ENCODE measurements at places on chromosomes 2 and 18.

DNA sequence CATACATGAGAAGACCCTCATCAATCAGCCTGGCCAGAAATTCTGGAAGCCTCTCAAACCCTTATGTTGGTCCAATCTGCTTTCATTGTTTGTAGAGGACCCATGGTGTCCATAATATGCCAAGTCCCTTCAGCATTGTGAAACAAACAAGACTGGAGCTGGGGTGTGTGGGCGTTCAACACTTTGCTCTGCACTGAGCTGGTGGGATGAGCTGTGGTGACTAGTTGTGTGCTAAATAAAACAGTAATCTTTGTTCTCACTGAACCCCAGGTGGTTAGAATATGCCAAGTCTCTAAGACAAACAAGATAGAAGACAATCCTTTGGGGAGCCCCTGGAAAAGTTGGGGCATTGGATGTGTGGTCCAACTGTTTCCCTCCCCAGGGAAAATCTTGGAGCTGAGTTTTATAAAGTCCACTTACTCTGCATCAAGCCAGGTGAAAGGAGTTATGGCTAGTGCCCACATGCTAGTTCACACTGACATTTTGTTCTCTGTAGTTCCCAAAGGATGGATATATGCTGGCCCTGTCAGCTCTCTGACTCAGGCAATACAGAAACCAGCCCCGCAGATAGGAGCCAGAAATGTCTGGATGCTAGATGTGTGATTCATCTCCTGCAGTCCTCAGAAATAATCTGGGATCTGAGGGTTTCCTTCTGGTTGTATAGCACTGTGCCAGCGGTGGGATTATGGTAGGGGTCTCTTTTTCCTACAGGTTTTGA lies 260.2 kb downstream of the TMX3 start:
- DNase-seq = no peak

DNA sequence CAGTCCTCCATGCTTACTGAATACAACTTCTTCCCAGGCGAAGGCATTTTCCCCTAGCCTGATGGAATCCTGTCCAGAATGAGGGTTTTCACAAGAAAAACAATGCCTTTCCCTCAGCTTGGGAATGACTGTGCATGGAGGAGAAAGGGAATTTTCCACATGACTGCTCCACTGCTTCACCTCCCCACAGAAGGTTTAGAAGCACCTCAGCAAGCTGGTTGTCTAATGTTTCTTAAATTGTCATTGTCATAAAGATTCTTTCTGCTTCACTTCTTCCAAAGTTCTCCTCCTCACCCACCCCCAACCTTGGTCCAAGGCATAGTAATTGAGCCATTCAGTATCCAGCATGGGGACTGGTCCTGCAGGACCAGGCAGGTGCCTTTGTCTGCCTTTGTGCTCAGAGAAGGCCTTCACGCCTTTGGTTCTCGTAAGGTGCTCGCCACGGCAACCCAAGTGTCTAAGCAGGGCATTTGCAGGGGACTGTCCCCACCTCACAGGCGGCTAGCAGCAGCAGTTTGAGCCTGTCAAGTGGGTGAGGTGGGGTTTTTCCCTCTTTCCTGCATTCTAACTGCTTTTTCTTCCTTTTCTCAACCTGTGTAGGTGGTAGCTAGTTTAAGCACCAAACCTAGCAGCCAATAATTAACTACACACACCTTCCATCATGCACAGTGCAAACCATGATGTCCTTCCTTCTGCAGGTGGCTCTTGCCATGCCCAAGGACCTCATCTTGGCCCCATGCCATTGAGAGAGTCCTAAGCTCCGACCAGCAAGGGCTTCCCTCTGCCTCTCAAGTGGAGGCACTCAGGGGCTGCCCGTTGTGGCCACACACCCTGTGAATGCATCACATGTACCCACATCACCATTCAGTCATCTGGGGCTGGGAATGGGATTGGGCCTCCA lies 65.7 kb upstream of the BCL2L11 start:
- no peak for DNase-seq

DNA sequence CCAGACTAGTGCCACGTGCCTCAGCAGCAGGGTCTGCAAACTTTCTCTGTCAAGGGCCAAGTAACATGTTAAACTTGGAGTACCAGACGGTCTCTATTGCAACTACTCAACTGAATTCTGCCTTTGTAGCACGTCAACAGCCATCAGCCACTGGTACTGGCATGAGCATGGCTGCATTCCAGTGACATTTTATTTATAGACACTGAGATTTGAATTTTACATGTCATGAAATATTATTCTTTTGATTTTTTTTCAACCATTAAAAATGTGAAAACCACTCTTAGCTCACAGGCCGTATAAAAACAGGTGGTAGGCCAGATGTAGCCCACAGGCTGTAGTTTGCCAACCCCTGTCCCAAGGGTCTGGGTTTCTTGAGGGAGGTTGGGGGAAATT lies 199.7 kb downstream of the TPGS2 start:
- no peak for DNase-seq

DNA sequence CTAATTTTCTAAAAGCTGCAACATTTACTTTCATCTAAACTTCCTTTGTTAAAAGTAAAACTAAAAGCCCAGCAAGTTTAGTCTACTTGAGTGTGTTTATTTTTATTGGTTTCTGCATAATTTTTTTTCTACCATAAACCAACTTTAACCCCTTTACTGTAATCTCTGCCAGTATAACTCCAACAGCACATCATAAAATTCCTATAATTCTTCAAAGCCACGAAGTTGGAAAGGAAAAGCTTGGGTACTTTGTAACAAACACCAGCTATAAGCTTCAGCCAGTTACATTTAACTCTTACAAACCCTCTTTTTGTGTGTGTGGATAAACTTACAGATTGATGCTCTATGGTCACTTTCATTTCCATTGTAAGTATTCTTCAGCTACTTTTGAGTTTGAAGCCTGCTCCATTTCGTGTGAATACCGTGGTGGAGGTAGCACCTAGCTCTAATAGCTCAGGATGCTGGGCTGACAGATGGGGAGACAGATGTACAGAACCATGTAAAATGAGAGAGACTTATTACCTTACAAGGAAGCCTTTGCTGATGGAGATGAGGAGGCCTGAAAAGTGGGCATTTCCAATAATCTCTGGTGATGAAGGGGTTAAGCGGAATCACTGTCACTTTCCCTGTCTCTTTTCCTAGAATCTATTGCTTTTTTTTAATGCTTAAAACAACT lies 42.5 kb downstream of the ZEB2 start:
- no peak for DNase-seq

DNA sequence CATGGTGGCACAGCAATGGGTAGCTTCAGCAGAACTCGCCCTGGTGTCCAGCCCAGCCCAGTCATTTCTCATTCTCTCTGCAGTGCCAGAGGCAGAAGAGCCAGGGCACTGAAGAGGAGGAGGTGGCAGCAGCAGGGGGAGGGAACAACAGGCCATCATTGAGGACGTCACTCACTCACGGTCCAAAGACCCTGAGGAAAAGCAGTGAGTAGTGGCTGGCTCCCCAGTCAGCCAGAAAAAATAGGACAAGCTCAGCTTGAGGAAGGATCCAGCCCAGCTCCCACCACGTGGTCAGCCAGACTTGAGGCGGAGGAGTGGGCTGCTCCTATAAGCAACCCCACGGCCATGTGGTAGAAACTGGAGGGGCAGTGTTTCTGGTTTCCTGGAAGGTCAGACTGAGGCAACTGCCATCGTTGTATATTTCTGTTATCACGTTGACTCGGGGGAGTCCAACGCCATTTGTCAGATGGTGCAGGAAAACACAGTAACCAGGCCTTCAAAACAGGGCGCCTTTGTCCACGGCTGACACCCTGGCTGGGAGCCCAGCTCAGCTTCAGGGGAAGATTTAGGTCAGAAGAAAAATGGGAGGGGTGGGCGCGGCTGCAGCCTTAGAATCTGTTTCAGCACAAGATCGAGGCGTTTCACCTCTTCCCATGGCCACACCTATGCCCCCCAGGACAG lies 19.0 kb upstream of the TMEM247 start:
- no peak for DNase-seq

DNA sequence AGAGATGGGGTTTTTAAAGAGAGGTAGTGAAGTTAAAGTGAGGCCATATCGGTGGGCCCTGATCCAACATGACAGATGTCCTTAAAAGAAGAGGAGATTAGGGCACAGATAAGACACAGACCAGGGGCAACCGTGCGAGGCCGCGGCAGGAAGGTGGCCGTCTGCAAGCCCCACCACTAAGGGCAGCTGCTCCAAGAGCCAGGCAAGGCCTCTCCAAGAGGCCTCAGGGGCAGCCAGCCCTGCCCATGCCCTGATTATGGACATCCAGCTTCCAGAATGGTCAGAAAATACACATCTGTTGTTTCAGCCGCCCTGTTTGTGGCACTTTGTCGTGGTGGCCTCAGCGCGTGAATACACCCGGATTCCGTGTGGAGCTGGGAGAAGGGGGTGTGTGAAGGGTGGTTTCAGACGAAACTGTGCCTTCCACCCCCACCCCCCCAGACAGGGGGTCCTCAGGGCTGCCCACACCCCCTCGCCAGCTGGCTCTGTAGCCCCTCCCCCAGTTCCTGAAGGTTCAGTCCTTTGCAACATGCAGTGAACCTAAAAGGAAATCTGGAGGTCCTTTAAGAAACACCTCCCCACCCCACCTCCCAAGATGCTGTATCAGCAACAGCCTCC lies 74.1 kb upstream of the SMAD7 start:
- no peak for DNase-seq

GRCh38 chr2:74707837-74708236 lies 53.8 kb downstream of the SEMA4F start:
- no peak for DNase-seq

DNA sequence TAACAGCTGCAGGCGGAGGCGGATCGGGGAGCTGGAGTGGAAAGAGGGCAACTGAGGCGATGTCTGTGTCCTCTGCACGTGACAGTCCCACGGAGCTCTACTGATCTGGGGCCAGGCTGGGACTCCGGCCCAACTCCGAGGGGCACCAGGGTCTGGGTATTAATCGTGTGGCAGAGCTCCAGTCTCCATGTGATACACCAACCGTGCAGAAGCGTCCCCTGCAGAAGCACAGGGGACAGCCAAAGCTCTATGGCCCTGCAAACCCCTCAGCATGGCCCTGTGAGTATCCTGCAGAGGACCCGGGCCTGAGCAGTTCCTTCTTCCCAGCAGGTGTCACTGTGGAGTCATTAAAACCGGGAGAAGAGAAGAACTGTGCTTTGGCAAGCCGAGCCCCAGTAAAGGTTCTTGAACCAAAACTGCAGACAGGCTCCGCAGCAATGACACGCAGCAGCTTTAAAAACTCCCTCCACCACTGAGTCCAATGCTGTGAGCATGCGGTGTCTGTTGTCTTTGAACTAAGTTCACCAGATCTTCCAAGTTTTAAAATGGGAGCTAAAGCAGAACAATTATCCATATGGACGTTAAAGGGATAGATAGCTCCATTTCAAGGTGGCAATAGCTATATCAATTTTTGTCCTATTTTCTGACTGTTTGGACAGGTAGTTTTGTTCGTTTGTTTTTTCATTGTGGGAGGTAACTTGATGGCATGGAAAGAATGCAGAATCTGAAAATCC lies 79.4 kb downstream of the TMEM182 start:
- peak; percentile 54 for DNase-seq

GRCh38 chr2:100004348-100004884 lies 138.0 kb downstream of the AFF3 start:
- no peak for DNase-seq

DNA sequence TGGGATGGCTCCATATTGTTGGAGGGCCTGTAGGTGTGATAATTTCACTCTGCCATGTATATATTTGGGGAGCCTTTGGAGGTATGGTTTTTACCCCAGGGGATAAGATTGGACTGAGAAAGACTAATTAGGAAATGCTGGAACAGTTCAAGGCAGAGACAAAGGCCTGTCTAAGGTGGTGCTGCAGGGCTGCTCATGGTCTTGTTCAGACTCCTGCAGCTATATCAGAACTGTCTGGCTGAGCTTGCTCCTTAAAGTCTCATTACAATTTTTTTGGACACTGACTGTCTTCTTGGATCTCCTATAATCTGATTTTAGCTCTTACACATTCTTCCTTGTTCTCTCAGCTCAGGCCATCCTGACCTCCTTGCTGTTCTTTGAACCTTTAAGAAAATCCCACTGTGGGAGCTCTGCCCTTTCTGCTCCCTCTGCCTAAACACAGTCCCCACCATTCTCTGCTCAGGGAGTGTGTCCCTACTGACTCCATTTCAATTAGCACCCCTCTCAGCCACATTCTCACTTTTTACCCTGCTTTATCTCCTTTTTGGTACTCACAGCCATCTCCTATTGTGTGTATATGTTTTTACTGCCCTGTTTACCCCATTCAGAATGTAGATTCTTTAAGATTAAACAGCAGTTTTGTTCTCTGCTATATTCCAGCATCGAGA lies 468.7 kb upstream of the FANCL start:
- no peak for DNase-seq

GRCh38 chr2:48910961-48911360 lies 155.4 kb upstream of the LHCGR start:
- no peak for DNase-seq

- DNase-seq = no peak
These were observed 123.9 kb upstream of the FAM117B start for GRCh38 chr2:202510911-202511310.

GRCh38 chr2:34337735-34338134 lies 738.6 kb upstream of the FAM98A start:
- DNase-seq = no peak

- no peak for DNase-seq
These were observed 109.2 kb upstream of the OTX1 start for GRCh38 chr2:62941413-62941812.

DNA sequence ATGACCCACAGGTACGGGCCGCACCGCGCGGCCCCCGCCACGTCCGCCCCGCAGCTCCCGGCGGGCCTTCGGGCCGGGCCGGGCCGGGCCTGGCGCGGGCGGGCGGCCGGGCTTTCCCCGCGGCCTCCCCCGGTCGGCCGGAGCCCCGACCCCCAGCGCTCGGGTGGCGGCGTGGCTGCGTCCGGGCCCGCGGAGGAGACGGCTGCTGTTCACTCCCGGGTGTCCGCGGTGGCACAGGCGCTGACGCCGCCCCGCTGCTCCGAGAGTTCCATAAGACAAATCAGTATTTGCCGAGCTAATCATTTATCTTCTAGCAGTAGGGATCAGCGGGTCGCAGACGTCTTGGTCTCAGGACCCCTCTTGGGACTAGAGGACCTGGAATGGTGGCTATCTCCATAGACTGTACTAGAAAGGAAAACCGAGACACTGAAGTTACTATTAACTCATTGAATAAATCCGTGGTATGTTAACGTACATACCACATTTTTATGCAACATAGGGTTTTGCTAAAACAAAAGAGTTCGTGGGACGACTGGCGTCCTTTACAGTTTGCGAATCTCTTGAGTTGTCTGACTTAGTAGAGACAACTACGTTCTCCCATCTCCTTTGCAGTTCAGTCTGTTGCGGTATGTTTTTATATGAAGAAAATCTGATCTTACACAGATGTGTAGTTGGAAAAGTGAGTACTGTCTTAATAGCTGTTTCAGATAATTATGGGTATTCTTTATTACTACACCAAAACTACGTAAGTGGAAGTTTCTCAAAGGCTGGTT lies 500 bp downstream of the LIMS1 start:
- DNase-seq = no peak

DNA sequence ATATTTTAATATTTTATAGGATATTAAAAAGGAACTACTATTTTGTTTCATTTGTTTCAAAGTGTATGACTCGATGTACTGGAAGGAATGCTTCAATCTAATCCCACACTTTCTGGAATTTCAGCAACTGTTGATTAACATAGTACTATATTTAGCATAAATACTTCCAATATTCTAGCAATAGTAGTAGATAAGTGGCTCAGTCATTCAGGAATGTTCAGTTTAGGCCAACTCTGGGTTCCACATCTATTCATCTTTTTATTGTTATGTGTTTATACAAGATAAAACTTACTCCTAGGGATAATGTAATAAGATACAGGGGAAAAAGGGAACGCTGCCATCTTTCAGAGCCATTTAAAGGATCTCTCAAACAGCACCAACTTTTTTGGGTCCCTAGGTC lies 22.3 kb upstream of the ORC2 start:
- DNase-seq = no peak

GRCh38 chr2:205030695-205031094 lies 485.4 kb downstream of the PARD3B start:
- no peak for DNase-seq

Data from NT2/D1 (cell line).